ENCODE measurements at places on chromosomes 13 and 19. TPM values are rescaled to one million over a fixed set of nuclear protein-coding genes. Genes with fewer than 3 reads are reported as not detected.

DNA sequence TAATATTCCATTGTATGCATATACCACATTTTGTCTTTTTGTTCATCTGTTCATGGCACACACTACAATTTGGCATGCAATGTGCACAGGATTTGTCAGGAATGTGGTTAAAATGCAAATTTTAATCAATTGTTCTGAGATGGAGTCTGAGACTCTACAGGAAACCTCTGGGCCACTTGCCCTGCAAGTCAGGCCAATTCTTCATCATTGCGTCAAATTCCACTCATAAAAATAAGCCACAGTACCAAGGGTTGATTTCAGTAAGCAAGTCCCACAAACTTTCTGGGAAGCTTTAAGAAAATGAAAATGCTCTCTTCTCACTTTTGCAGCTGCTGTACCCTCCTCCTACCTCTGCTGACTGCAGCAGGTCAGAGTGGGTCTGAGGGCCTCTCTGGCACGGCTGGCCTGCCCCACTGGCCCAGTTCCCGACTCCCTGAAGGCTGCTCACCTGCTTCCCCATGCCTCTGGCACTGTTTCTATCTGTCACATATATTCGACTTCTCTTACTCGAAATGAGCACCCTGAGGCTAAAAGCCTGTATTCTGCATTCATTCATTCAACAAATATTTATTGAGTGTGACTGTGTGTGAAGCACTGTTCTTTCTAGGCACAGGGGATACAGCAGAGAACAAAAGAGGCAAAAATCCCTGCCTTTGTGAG lies 83.8 kb upstream of the WASF3 start:
- H3K36me3 ChIP-seq, result no peaks in the 10 kb centered on the region
- H3K4me3 ChIP-seq, result no peak overlapping the region
- no peak for DNase-seq
- no peak overlapping the region for H3K27ac ChIP-seq

GRCh38 chr13:29936051-29936813 lies 85.8 kb upstream of the UBL3 start:
- H3K36me3 ChIP-seq, result no peaks in the 10 kb centered on the region
- DNase-seq, result no peak
- H3K4me3 ChIP-seq, result peak overlapping the region; percentile 89
- peaks cover 42% of the 10 kb centered on the region for H3K4me1 ChIP-seq
- peak overlapping the region; percentile 74 for H3K27ac ChIP-seq
- H3K27me3 ChIP-seq, result no peaks in the 10 kb centered on the region

- H3K4me1 ChIP-seq, result peaks cover 22% of the 10 kb centered on the region
- H3K27me3 ChIP-seq, result no peaks in the 10 kb centered on the region
- no peaks in the 10 kb centered on the region for H3K36me3 ChIP-seq
- H3K27ac ChIP-seq, result no peak overlapping the region
- H3K4me3 ChIP-seq, result no peak overlapping the region
- DNase-seq, result peak; percentile 73
Observed at GRCh38 chr13:30607908-30608307, 9.8 kb upstream of the USPL1 start.

- DNase-seq, result peak; percentile 29
- peaks cover 11% of the 10 kb centered on the region for H3K4me1 ChIP-seq
- no peaks in the 10 kb centered on the region for H3K36me3 ChIP-seq
Observed at GRCh38 chr13:20230913-20231838, 943 bp downstream of the GJB6 start.

GRCh38 chr13:87798536-87798935 lies 127.4 kb downstream of the SLITRK5 start:
- no peak for DNase-seq
- no peaks in the 10 kb centered on the region for H3K36me3 ChIP-seq
- no peaks in the 10 kb centered on the region for H3K4me1 ChIP-seq
- H3K27me3 ChIP-seq, result no peaks in the 10 kb centered on the region
- H3K4me3 ChIP-seq, result no peak overlapping the region
- H3K27ac ChIP-seq, result no peak overlapping the region

GRCh38 chr19:18894254-18895037 lies 1.5 kb downstream of the CERS1 start:
- no peak for DNase-seq
- no peak overlapping the region for H3K27ac ChIP-seq
- H3K4me1 ChIP-seq, result peaks cover 11% of the 10 kb centered on the region
- H3K36me3 ChIP-seq, result peaks cover 2% of the 10 kb centered on the region

GRCh38 chr13:48000559-48001113 lies 437 bp downstream of the SUCLA2 start:
- DNase-seq, result no peak
- H3K27ac ChIP-seq, result peak overlapping the region; percentile 66
- H3K4me3 ChIP-seq, result peak overlapping the region; percentile 90
- H3K4me1 ChIP-seq, result peaks cover 48% of the 10 kb centered on the region
- H3K27me3 ChIP-seq, result no peaks in the 10 kb centered on the region

GRCh38 chr13:99087954-99088491 lies 110.2 kb upstream of the DOCK9 start:
- no peaks in the 10 kb centered on the region for H3K27me3 ChIP-seq
- peak overlapping the region; percentile 97 for H3K27ac ChIP-seq
- DNase-seq, result peak; percentile 30
- H3K4me3 ChIP-seq, result peak overlapping the region; percentile 98
- H3K4me1 ChIP-seq, result peaks cover 34% of the 10 kb centered on the region

DNA sequence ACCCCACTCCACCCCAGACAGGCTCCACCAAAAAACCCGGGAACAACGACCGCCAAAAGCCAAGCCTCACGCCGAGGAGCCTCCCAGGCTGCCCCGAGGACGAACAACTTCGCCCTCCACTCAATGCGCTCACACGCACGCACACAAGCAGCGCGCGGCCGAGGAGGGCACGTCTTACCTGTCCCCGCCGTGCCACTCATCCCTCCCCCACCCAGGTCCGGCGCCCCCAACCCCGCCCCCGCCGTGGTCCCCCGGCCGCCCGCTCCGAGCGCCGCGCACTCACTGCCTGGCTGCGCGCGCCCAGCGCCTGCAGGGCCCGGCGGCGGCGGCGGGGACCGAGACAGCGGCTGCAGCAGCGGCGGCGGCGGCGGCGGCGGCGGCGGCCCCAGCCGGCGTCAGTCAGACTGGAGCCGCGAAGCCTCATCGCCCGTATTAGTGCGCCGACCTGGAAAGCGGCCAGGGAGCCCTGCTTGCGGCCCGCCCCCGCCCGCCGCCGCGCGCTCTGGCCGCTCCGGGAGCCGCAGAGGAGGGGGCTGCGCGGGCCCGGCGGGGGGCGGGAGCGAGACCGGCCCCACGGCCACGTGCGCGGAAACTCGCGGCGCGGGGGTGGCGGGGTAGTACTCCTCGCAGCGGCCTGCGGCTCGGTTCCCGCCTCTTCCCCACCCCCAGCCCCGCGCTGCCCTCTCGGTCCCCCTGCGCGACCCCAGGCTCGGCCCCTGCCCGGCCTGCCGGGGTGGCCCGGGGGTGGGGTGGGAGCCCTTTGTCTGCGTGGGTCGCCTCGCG lies at the start of gene SMAD9:
Gene SMAD9 (minus strand): TSS at position 406 of the 783 bp plus-strand sequence. CDS start 40,549 bp downstream, outside the sequence.
- H3K4me3 ChIP-seq, result peak within 1 kb of the TSS; percentile 79
- H3K36me3 ChIP-seq, result peaks cover 1% of the 10 kb centered on the region
- peak; percentile 36 for DNase-seq
- no peaks in the 10 kb centered on the region for H3K4me1 ChIP-seq
- H3K27me3 ChIP-seq, result peaks cover 69% of the 10 kb centered on the region

The ZNF625 gene
- 4.9 TPM for total RNA-seq

The RNF6 gene
- 46.3 TPM for total RNA-seq

The GIPC3 gene
- total RNA-seq, result 0.65 TPM

The ZNF433 gene
- 1.6 TPM for total RNA-seq

The PARP4 gene
- total RNA-seq, result 37.4 TPM

The CRX gene
- not detected for total RNA-seq

The ZNF835 gene
- total RNA-seq, result 1.3 TPM

The PEAK3 gene
- total RNA-seq, result 0.09 TPM

The NUFIP1 gene
- 4.8 TPM for total RNA-seq

Data from activated T-cell treated with anti-CD3 and anti-CD28 coated beads, Interleukin-2, amount 50 U/mL, for 72 hours (primary cell).